Transverse colon (tissue), 4 donors: ENCODE measurements at places on chromosomes 2 and 18. TPM values are rescaled to one million over a fixed set of nuclear protein-coding genes. Genes with fewer than 3 reads are reported as not detected.

NRP2 gene
- total RNA-seq = 146 TPM

- H3K27me3 ChIP-seq = no peaks in the 10 kb centered on the region
Measured at GRCh38 chr2:150125188-150125587, 362.3 kb downstream of the RND3 start.

GRCh38 chr2:240339411-240340360, 95.8 kb upstream of the GPC1 start:
- no peaks in the 10 kb centered on the region for H3K36me3 ChIP-seq
- no peak overlapping the region for H3K27ac ChIP-seq
- no peak for DNase-seq
- no peaks in the 10 kb centered on the region for H3K27me3 ChIP-seq

IL36RN gene
- total RNA-seq = not detected

TNFRSF11A gene
- 23.9 TPM for total RNA-seq

GRCh38 chr2:104078431-104079157, 775.3 kb upstream of the POU3F3 start:
- no peak for DNase-seq
- no peaks in the 10 kb centered on the region for H3K27me3 ChIP-seq
- no peaks in the 10 kb centered on the region for H3K36me3 ChIP-seq
- H3K4me3 ChIP-seq = no peak overlapping the region
- H3K4me1 ChIP-seq = no peaks in the 10 kb centered on the region

DNA sequence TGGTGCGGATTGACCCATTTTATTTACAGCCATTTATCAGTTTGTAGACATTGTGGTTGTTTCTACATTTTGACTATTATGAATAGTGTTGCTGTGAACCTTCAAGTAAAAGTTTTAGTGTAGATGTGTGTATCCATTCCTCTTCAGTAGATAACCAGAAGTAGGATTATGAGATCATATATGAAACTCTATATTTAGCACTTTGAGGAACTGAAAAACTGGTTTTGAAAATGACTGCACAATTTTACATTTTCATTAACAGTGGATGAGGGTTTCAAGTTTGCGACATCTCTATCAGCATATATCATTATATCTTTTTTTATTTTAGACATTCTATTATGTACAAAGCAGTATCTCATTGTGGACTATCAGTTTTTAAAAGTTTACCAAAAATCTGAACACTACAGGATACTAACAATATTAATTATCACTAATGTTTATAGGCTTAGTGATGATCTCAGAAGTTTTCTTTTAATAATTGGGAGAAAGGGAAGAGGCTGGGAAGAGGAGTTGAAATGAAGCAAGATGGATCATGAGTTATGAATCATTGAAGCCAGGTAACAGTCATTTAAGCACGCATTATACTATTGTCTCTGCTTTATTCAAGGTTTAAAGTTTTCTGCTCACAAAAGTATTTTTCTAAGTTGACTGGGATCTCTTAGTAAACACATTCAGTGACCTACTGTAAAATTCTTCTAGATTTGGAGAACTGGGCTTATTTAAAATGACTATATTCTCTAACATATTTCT, 329.0 kb upstream of the LRATD1 start:
- no peak overlapping the region for H3K27ac ChIP-seq
- H3K4me1 ChIP-seq = no peaks in the 10 kb centered on the region
- no peak for DNase-seq
- no peak overlapping the region for H3K4me3 ChIP-seq
- H3K36me3 ChIP-seq = no peaks in the 10 kb centered on the region

PTMA gene
- 478 TPM for total RNA-seq

DNA sequence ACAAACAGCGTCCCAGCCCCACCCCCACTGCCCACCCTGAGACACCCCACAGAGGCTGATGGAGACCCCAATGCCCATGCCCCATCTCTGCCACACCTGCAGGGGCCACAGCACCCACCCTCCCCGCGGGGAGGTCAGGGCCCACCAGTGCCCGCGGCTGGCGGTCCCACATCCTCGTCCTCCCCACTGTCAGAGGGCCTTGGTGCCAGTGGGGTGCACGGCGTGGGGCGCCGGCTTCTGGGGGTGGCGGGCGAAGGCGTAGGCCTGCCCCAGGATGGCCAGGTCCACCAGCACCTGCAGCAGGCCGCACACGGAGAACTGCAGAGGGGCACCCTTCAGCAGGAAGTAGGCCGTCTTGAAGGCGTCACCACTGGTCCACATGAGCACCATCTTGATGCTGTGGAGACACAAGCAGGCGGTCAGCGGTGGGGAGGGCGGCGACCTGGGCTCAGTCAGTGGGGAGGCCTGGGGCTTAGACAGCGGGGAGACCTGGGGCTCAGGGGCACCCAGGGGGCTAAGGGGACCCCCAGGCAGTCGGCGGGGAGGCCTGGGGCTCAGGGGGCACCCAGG, 47.6 kb downstream of the SLC66A2 start:
- H3K36me3 ChIP-seq = no peaks in the 10 kb centered on the region
- H3K27me3 ChIP-seq = no peaks in the 10 kb centered on the region
- DNase-seq = peak; percentile 3
- H3K4me3 ChIP-seq = no peak overlapping the region
- H3K4me1 ChIP-seq = no peaks in the 10 kb centered on the region
- H3K27ac ChIP-seq = no peak overlapping the region

IL36B gene
- not detected for total RNA-seq

DUSP2 gene
- total RNA-seq = 9.1 TPM

DNA sequence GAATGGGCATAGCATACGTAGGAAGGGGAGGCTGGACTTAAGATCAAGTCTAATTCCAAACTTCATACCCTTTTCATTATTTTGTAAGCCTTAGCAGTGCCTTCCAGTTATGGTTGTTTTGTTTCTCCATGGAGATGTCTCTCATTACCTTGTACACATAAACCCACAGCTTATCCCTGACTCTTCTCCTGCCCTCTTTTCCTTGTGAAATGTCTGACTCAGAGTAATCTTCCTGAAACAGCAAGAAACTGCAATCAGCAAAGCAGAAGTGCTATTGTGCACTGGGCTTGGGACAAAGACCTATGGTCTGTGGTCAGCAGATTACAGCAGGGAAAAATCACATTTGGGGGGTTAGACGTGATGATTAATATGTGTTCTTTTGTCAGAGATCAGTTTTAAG, 176.7 kb downstream of the IKZF2 start:
- no peaks in the 10 kb centered on the region for H3K36me3 ChIP-seq
- no peak for DNase-seq
- no peaks in the 10 kb centered on the region for H3K27me3 ChIP-seq
- no peak overlapping the region for H3K4me3 ChIP-seq
- peaks cover 6% of the 10 kb centered on the region for H3K4me1 ChIP-seq

ZSCAN30 gene
- 9.2 TPM for total RNA-seq

GRCh38 chr2:240912878-240913809, 7.0 kb downstream of the CROCC2 start:
- peaks cover 40% of the 10 kb centered on the region for H3K27me3 ChIP-seq
- peaks cover 4% of the 10 kb centered on the region for H3K4me1 ChIP-seq
- DNase-seq = no peak

GRCh38 chr2:4992226-4992625, 700.0 kb upstream of the SOX11 start:
- no peak overlapping the region for H3K27ac ChIP-seq
- no peak overlapping the region for H3K4me3 ChIP-seq
- no peak for DNase-seq
- no peaks in the 10 kb centered on the region for H3K36me3 ChIP-seq

DSC3 gene
- not detected for total RNA-seq

CTAGE1 gene
- not detected for total RNA-seq

DNA sequence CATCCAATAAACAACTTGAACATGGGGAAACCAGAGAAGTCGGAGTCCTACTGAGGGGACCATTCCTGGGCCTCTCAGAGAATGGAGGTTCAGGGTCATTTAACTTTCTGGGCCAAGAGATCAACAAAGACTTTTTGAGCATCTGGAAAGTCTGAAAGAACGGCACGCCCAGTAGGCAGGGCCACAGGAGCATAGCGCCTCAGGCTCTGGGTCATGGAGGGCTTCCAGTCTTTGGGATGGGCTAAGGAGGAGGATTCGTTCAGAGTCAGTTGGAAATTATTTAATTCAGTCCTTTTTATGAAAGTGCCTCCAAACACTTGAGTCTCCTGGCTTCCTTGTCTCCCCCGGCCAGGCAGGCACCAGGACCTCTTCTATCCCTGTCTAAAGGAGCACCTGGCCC, 101.1 kb upstream of the GLI2 start:
- no peaks in the 10 kb centered on the region for H3K36me3 ChIP-seq
- H3K27ac ChIP-seq = no peak overlapping the region
- H3K27me3 ChIP-seq = no peaks in the 10 kb centered on the region

DNA sequence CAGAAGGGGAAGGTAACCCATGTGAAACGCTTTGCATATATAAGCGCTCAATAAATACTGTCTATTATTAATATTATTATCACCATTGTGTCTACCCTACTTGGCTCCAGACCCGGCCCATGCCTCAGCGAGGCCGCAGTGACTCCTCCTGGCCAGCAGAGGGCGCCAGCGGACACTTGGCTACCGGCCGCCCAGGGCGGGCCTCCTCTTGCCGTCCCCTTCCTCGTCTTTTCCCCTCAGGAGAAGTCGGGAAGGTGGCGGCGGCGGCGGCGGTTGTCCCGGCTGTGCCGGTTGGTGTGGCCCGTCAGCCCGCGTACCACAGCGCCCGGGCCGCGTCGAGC, at the start of gene AGFG1:
Gene AGFG1 (plus strand): TSS at position 233 of the 341 bp plus-strand sequence. CDS start 266 bp downstream, outside the sequence.
- H3K36me3 ChIP-seq = no peaks in the 10 kb centered on the region
- DNase-seq = peak; percentile 88
- peak within 1 kb of the TSS; percentile 93 for H3K27ac ChIP-seq
- H3K4me1 ChIP-seq = peaks cover 31% of the 10 kb centered on the region
- H3K4me3 ChIP-seq = peak within 1 kb of the TSS; percentile 93

DNA sequence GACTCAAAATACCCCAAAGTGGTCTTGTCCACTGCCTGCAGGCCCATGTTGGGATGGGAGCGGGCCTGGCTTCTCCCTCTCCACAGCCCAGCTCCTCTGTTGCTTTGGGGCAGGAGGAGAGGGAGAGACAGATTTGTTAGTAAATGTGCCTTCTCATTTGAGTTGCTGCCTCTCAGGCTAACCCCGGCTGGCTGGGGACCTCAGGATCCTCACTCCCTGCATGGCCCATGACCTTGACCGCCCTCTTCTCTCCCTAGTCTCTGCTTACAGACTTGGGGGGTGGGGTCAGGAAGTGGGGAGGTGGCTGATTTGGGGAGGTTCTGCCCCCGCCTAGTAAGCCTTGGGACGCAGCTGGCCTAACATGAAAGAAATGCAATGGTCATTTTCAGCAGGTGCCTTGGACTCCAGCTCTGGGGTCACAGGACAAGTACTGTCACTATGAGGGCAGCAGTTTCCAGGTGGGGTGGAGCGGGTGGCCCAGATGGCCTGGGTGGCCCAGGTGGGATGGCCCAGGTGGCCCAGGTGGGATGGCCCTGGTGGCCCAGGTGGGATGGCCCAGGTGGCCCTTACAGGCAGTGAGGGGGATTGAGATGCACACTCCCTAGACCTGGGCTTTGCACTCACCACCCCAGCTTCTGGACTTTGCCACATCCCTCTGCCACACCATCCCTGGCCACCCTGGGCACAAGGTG, 24.1 kb downstream of the HJURP start:
- no peaks in the 10 kb centered on the region for H3K27me3 ChIP-seq
- no peaks in the 10 kb centered on the region for H3K36me3 ChIP-seq
- DNase-seq = no peak
- H3K4me1 ChIP-seq = no peaks in the 10 kb centered on the region
- H3K27ac ChIP-seq = no peak overlapping the region

UGT1A7 gene
- 19.5 TPM for total RNA-seq

C2orf15 gene
- 0.82 TPM for total RNA-seq

DNA sequence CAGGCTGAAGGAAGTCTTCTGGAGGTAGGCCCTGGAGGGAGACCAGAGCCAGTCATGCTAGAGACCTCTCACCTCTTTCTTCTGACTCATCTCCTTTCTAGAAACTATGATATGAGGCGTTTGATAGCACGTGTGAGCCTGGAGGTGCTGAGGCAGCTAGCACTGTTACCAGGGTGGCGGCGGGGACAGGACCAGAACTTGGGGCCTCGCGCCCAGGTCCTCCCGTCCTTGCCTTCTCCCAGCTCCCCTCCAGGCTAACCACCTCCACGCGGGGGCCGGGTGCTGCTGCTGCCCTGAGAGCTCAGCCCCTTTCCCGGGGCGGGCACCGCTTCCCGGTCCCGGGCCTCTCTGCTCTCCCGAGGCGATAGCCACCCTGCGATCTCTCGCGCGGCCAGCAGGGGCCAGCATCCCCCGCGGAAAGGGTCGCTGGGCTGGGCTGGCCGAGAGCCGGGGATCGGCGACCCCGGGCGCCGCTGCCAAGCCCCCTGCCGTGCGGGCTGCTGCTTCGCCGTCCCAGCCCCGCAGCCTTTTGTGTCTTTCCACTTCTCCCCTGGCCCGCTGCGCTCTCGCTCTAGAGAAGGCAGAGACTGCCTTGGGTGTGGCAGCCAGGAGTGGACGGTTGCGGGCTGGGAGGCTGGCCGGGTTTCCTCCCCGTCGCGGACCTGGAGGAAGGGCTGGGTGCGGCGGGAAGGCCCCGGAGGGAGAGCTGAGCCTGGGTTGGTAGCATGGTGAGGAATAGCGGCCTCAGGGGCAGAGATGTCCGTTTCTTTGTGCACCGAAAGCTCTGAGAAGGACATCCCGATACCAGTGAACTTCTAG, 49.1 kb downstream of the TMEM17 start:
- H3K4me3 ChIP-seq = peak overlapping the region; percentile 64
- H3K4me1 ChIP-seq = peaks cover 14% of the 10 kb centered on the region
- H3K27me3 ChIP-seq = no peaks in the 10 kb centered on the region
- H3K27ac ChIP-seq = peak overlapping the region; percentile 81
- H3K36me3 ChIP-seq = no peaks in the 10 kb centered on the region
- DNase-seq = peak; percentile 70

DNA sequence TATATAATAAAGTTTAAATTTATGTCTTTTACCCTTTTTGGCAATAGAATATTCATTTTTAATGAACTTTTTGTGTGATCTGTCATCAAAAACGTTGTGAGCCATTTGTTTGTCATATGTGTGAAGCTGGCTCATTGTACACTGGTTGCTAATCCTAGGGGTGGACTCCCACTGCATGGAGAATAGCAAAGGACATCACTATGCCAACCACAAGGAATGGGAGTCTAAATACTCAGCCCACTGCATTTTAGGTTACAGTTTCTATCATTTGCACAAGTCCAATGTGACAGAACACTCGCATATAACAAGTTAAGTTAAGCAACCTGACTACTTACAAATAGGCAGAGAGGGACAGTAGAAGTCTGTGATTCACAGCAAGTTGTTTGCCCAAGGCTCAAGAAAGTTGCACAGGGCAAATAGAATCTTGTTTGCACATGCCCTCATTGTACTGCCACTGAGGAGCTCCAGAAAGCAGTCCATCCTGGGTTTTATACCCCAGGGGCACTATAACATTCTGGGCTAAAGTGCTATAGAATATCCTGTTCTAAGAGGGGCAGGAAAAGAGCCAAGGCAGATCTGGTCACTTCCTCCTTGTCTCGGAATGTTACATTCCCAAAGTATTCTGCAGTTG, 545.9 kb upstream of the GCFC2 start:
- no peak overlapping the region for H3K4me3 ChIP-seq
- no peaks in the 10 kb centered on the region for H3K4me1 ChIP-seq
- H3K27ac ChIP-seq = no peak overlapping the region
- no peaks in the 10 kb centered on the region for H3K27me3 ChIP-seq
- DNase-seq = no peak
- H3K36me3 ChIP-seq = no peaks in the 10 kb centered on the region

SLC35F5 gene
- 114 TPM for total RNA-seq

- no peak for DNase-seq
- H3K36me3 ChIP-seq = no peaks in the 10 kb centered on the region
- H3K27ac ChIP-seq = peak overlapping the region; percentile 97
- H3K27me3 ChIP-seq = no peaks in the 10 kb centered on the region
Measured at GRCh38 chr18:75200071-75200470, 8.9 kb downstream of the PTGR3 start.
